Hematopoietic multipotent progenitor cell treated with erythropoietin and hydrocortisone succinate and interleukin-3 and kit ligand, for 8 days (in vitro differentiated cells): ENCODE measurements at places on chromosomes 3 and 15.

GRCh38 chr15:38134252-38134651 lies 118.4 kb upstream of the SPRED1 start:
- DNase-seq = no peak

GRCh38 chr3:112881891-112882290 lies 35.2 kb upstream of the CD200R1L start:
- DNase-seq = no peak

DNA sequence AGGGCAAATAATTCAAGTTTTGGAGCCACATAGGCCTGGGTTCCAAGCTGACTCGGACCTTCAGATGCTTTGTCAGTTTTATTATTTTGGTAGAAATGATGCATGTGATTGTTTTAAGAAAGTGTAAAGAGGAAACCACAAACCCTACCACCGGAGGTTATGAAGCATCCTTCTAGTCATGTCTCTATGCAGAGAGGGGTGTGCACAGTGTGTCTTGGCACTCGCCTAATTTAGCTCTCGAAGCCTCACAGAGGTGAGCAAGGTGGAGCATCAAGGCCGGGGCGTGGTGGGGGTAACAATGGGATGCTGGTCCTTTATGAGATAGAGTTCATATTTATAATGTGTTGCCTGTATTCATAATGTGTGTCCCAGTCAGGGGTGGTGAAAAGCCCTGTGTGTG lies 63.7 kb upstream of the SMAD6 start:
- DNase-seq = no peak

- no peak for DNase-seq
These were observed 53.3 kb downstream of the SLC7A14 start for GRCh38 chr3:170532573-170532972.

DNA sequence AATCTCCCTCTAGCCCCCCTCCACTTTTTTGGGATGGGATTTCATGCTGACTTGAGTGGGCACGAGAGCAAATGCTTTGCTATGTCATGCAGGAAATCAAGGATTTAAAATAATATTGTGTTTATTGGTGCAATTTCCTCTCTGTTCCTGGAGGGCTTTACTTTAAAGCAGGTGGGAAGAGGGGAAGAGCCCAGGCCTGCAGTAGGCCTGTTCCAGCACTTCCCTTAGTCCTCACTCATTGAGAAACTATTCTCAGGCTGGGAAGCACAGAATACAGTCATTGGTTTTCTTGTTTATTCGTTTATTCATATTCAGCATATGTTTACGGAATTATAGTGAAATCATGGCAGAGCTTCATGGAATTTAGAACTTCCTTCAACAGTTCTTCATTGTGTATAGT lies 41.7 kb upstream of the SPSB4 start:
- DNase-seq = no peak

- no peak for DNase-seq
These were observed 124.7 kb upstream of the RAD18 start for GRCh38 chr3:9087831-9088413.

- no peak for DNase-seq
These were observed 266.3 kb downstream of the CHL1 start for GRCh38 chr3:462851-463250.

GRCh38 chr3:99471353-99472323 lies 166.8 kb upstream of the COL8A1 start:
- no peak for DNase-seq

DNA sequence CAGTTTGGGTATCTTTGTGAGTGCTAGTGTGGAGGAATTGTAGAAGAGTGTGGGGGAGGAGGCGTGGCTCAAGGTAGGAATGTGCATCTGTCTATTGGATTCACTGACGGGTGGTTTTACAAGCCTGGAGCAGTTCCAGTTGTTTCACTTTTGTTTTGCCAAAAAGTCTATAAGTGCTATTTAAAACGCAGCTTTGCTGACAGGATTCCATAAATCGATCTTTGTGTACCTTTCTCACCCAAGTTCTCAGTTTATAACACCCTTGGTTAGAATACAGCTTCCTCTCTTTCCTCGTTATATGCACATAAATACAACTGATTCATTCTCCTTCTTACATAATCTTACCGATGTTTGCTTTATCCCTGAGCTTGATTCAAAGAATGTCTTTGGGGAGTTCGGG lies 123.2 kb upstream of the UBE2E2 start:
- no peak for DNase-seq

- peak; percentile 49 for DNase-seq
These were observed 53.4 kb upstream of the CCDC174 start for GRCh38 chr3:14598143-14598569.

DNA sequence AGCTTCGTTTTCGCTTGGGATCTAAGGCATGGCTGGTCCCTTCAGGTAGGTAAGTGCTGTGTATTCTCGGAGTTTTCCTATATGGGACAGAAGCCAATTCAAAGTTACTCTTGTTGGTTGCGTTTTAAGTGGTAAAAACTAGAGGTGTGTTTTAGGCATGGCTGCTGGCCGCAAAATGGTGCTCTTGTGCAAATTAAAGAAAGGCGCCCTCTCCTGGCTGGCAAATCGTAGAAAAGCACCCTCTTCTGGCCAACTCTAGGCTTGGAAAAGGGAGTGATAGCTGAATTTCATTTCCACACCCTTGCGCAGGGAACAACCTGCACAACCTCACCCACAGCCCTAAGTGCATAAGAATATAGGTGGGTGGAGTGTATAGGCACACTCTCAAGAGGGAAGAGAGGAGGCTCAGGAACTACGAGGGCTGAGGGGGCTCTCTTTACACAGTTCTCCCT lies 23.5 kb downstream of the DRD3 start:
- peak; percentile 43 for DNase-seq

DNA sequence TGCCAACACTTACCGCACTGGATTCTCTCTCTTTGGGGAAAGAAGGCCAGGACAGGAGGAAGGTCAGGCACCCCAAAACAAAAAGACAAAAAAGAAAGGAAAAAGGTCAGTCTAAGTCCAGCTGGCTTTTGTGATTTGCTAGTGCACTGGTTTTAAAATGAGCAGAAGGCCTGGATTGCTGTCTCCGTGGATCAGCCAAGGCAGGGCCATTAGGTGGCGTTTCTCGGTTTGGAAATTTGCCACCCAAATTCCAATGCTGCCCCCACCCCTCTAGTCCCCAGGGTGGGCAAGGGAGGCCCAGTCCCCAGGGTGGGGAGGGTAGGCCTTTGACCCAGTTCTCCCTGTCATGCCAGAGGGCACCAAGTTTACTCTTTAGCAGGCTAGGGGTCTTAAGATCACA lies 33.3 kb downstream of the TLE3 start:
- DNase-seq = no peak

DNA sequence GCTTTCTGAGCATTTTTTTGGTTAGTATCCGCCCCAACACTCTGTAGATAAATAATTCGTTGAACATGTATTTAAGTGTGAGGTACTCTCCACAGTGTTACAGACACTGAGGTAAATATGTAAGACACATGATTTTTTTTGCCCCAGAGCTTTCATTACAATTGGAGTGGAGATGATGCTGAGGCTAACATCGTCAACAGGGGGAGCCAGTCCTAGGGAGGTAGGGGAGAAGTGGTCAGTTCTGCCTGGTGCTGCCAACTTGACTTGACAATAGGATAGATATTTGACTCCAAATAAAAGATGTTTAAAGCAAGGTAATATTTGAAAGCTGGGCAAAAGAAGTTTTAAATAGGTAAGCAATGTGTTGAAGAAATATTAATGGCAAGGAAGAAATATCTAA lies 295.7 kb downstream of the UNC13C start:
- DNase-seq = peak; percentile 4

GRCh38 chr15:37032091-37032775 lies 68.1 kb downstream of the MEIS2 start:
- no peak for DNase-seq

- peak; percentile 9 for DNase-seq
These were observed 489.2 kb upstream of the UBE2E2 start for GRCh38 chr3:22713936-22714335.

DNA sequence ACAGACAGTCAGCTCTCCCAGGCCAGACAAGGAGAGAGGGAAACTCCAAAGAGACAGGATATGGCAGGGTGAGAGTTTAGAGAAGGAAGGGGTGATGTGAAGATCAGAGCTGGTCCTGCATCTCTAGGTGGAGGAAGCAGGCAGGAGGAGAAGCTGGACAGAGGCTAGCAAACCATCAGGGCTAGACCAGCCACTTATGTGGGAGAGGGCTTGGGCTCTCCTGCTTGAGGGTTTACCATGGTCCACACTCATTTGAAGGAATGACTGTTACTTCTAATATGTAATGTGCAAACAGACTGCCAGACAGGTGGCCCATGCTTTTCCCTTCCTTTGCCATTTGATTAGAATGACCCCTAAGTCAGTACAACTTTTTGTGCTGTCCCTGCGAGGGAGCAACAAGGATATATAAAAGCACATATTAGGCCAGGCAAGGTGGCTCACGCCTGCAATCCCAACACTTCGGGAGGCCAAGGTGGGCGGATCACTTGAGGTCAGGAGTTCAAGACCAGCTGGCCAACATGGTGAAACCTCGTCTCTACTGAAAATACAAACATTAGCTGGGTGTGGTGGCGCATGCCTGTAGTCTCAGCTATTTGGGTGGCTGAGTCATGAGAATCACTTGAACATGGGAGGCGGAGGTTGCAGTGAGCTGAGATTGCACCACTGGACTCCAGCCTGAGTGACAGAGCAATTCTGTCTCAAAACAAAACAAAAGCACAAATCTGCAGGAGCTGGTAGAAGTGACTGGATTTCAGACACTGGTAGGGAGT lies 41.0 kb upstream of the MANF start:
- DNase-seq = no peak

DNA sequence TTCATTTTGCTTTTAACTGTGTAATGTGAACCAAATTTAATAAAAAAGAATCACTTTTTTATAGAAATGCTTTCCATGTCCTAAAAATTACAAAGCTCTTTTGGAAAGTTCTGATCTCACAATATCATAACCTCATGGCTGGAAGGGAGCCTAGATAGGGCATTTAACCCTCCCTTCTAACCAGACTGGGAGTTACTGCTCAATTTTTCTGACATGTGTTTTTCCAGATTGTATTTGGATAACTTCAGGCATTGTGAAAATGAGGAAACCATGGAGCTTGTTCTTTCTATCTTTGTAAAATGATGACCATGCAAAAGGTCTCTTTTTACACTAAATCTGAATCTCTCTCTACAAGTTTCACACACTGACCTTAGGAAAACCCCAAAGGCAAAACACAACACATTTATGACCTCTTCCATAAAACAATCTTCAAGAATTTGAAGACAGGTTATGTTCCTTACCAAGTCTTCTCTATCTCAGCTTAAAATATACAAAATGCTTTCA lies 508.8 kb downstream of the DIPK2A start:
- no peak for DNase-seq

DNA sequence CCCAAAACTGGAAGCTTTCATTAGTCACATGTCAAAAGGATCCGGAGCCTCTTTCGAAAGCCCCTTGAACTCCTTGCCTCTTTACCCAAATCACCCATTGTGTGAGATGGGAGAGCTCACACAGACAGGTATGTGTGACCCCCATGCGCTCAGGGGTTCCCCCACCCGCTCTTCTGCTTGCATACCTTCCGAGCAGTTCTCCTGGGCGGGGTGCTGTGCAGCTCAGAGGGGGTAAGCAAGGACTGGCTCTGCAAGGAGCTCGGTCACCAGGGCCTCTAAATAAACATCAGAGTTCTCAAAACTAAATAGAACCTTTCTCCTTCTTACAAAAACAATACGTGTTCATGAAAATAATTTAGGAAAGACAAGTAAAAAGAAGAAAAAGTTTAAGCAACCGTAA lies 55.7 kb downstream of the PXYLP1 start:
- DNase-seq = no peak

- DNase-seq = no peak
These were observed at the start of gene HRH1 for GRCh38 chr3:11154036-11154952. Gene HRH1, plus strand, starts transcription at chr3:11154493. Its CDS starts 104,545 bp downstream, at chr3:11259038.

DNA sequence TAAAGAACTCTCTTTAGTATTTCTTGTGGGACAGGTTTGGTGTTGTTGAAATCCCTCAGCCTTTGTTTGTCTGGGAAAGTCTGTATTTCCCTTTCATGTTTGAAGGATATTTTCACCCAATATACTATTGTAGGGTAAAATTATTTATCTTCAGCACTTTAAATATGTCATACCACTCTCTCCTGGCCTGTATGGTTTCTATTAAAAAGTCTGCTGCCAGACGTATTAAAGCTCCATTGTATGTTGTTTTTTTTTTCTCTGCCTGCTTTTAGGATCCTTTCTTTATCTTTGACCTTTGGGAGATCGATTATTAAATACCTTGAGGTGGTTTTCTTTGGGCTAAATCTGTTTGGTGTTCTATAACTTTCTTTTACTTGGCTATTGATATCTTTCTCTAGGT lies 119.0 kb upstream of the TBC1D5 start:
- DNase-seq = no peak

- no peak for DNase-seq
These were observed 25.6 kb downstream of the STIMATE start for GRCh38 chr3:52871761-52872160.

- no peak for DNase-seq
These were observed 25.7 kb downstream of the LIPC start for GRCh38 chr15:58457466-58457965.

GRCh38 chr3:186983659-186984058 lies 53.3 kb downstream of the ST6GAL1 start:
- DNase-seq = no peak

DNA sequence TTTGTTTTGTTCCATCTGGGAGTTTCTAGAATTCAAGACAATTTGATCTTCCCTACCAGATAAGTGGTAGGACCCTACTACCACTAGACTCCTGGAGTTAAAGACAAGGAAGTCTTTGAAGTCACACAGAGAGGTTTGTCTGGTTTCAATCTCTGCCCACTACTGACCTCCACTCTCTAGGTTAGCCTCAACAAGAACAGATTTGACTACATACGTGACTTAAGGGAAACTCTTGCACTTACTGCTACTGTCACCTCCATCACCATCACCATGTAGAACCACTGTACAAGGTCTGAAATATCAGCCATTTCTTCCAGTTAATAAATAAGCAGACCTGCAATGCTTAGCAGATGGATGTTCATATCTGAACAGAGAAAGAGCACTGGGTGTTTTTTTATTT lies 148.3 kb upstream of the ARHGEF26 start:
- no peak for DNase-seq

GRCh38 chr15:86333819-86334218 lies 254.1 kb downstream of the AGBL1 start:
- no peak for DNase-seq

- DNase-seq = no peak
These were observed 32.9 kb downstream of the EPHB3 start for GRCh38 chr3:184594371-184595001.

DNA sequence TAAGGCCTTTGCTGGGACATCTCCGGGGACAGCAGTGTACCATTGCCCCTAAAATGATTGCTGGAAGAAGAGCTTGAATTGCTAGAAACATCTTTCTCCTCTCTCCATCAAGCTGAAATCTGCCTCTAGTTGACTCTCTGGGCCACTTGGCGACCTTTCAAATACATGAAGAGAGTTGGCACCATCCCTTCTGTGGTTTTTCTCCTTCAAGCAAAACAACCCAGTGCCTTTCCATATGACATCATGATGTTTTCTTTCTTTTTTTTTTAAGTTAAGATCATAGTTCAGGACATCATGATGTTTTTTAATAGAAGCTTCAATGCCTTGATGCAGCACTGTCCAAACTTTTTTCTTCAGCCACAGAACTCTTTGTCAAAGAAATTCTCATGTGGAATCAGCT lies 144.0 kb upstream of the PTPRG start:
- DNase-seq = no peak
